Stimulated activated CD4-positive, alpha-beta T cell treated with anti-CD3 and anti-CD28 coated beads, Interleukin-15, amount 100 ng/mL, for 24 hours (primary cell): ENCODE measurements at places on chromosomes 3 and 15.

GRCh38 chr15:39699516-39700374 is 82.9 kb downstream of the FSIP1 start:
- DNase-seq = no peak

- DNase-seq = no peak
These were observed 218.4 kb downstream of the SOX2 start for GRCh38 chr3:181930105-181930504.

DNA sequence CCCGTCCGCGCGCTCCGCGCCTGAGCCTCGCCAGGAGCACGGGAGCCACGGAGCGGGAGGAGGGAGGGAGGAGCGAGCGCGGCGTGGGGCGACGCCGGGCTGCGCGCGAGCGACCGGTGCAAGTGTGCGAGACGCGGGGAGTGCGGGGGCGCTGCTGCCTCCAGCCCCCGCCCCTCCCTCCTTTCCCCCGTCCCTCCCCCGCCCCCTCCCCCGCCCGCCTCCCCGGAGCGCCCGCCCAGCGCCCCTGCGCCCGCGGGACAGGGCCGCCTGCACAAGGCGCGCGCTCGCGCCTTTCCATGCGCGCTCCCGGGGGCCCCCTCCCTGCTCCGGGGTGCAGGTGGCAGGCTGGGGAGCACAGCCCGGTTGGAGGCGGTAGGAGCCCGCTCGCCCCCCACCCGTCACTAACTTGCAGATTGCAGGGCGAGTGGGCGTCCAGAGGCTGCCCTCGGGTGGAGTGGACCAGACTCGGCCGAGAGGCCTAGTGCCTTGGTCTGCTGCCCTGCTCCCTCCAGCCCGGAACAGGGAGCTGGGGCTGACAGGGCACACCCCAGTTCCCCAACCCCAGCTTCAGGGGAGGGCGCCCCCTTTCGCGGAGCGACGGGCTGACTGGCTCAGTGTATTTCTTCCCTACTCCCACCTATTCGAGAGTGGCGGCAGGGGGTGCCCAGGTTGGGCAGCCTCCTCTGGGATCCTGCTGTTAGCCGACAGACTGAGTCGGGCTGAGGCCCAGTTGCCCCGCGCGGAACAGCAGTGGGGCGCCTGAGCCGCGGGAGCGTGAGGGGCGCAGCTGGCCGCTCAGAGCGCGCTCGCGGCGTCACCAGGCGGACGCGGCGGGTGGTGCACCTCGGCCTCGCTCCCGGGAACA is at the start of gene WNT7A:
TSS of gene WNT7A (minus strand) at position 126 of the 865 bp plus-strand sequence. CDS start 255 bp downstream, outside the sequence.
- DNase-seq = peak; percentile 78

DNA sequence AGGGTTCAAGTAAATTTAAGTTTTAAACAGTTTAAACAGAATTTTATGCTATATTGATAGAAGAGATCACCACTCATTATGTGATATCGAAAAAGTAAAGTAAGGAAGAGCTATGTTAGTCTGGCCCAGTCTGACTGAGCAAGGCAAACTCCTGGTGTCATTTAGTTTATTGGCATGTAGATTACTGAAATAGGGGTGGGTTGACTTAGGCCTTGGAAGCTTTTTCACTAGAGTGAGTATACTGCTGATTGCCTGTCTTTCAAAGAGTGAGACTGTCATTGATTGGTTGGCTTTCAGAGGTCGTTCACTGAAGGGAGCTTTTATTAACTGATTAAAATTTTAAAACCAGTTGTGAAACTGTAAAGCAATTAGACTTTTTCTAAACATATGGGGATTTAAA is 294.5 kb downstream of the NAALADL2 start:
- DNase-seq = no peak

- no peak for DNase-seq
These were observed 116.9 kb upstream of the EIF1B start for GRCh38 chr3:40192628-40193027.

- DNase-seq = no peak
These were observed 40.1 kb downstream of the TMEM44 start for GRCh38 chr3:194592798-194593752.

DNA sequence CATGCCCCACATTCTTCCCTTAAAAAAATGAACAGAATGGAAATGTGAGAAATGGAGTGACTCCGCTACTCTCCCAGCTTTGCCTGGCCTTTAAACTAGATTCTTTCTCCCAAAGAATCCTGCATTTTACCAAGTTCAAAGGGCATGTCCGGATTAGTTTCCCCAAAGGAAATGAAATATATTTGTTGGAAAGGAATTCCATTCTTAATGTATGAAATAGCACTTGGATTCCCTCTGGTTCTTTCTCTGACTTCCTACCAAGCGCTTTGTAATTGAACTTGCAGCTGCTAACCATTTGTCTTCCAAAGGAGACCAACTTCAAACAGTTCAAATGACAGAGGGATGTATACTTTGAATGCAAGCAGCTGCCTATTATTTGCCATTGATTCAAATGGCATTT is 18.9 kb downstream of the MAP2K1 start:
- DNase-seq = no peak

DNA sequence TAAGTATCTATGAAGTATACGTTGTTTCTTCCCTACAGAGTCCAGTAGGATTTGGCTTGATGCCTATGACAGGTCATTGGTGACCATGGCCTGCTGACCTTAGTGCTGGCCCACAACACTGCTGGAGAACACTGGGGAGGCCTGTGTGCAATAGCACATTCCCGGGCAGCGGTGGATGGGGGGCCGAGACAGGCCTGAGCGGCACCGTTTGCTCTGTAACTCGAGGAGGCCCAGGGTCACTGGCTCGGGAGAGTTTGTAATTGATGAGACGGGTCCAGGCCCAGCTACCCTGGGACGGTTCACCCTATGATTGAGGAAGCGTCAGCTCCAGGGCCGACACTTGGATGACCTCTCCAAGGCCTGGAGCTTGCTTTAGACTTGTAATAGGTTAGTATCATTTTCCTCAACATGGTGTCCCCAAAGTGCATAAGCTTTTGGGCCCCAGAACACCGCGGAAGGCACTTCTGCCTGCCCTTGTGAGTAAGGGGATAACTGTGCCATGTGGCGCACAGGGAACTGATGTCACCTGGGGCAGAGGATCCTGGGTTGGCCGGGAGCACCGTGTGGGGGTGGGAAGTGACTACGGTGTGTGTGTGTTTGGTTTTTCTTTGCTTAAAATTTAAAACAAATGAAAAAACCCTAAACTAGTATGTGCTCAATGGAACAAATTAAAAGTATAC is 12.0 kb downstream of the TRPM1 start:
- no peak for DNase-seq

GRCh38 chr3:50297896-50298725 is 1.1 kb downstream of the HYAL3 start:
- no peak for DNase-seq

- DNase-seq = no peak
These were observed 870 bp upstream of the CHAC1 start for GRCh38 chr15:40952301-40952900.

GRCh38 chr3:136787349-136787748 is 31.6 kb upstream of the SLC35G2 start:
- DNase-seq = peak; percentile 11

- no peak for DNase-seq
These were observed 193.8 kb downstream of the SCAPER start for GRCh38 chr15:76711351-76711827.

GRCh38 chr3:32419742-32420125 is 28.1 kb downstream of the CMTM7 start:
- no peak for DNase-seq

DNA sequence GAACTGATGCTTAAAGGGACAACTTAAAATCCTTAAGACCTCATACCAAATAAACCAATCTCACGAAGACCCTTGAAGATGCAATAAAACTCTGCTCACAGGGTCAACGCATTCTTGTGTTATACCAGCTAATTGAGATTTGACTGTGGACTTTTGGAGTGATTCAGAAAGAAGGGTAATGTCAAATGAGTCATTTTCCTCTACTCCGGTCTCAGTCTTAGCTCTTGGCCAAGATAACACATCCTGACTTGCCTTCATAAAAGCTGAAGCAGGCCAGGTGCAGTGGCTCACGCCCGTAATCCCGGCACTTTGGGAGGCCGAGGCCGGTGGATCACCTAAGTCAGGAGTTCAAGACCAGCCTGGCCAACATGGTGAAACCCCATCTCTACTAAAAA is 3.8 kb downstream of the PKM start:
- DNase-seq = peak; percentile 67

DNA sequence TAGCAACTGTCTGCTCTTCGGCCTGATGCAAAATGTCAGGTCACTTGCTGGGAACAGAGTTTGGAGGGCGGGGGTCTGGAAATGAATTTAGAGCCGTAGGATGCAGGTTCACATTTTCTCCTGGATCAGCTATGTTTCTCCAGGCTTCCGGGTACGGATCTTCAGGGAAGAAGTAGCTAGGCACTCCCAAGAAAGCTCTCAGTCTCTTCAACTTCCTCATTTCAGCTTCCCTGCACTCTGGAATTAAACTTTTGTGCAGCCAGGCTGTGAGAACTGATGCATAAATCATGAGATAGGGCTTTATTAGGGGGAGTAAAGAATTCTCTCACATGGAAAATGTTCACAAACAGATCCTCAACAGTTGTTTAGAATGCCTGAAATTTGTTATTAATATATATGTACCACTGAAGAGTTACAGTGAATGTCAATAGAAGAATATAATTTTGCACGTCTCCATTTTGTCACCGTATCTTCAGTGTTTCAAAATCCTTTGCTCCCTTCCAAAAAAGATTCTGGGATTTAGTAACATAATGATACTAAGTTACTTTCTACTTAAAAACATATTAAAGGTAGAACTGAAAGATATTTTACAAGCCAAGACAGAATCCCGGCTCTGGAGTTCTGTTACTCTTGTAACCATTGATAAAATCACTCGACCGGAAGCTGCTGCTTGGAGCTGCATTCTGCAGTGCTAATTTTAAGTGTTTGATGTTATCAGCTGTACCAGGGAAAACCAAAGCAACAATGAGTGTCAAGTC is 178.5 kb upstream of the P2RY1 start:
- DNase-seq = no peak

DNA sequence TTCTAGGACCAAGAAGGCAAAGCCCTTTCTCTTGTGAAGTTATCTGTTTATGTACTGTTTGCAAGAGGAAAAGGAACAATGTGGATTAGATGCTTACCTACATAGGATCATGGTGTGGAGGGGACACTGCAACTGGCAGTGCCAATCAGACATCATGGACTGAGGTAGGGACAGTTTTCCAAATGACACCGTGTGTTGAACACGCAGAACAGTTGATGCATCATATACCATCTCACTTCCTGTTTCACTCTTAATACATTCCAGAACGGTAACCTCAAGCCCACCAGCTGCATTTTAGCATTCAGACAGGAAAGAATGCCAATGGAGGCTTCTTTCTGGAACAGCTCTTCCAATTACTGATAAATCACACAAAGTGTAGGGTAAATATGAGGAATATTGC is 397.7 kb upstream of the LMCD1 start:
- no peak for DNase-seq

GRCh38 chr3:117278424-117279190 is 569.0 kb downstream of the TUSC7 start:
- DNase-seq = no peak

DNA sequence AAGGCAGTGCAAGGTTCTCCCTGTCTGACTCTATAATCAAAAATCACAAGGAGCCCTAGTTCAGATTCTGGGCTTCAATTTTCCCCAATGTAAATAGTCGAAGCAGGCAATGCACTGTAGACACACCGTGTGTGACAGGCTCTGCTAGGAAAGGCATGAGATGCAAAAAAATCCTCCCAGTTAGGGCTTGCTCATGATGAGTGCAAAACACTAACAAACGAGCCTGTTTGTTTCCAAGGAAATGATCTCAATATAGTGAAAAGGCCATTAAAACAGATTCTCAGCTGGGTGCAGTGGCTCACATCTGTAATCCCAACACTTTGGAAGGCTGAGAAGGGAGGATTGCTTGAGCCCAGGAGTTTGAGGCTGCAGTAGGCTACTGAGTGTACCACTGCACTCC is 55.7 kb downstream of the UMPS start:
- DNase-seq = no peak

DNA sequence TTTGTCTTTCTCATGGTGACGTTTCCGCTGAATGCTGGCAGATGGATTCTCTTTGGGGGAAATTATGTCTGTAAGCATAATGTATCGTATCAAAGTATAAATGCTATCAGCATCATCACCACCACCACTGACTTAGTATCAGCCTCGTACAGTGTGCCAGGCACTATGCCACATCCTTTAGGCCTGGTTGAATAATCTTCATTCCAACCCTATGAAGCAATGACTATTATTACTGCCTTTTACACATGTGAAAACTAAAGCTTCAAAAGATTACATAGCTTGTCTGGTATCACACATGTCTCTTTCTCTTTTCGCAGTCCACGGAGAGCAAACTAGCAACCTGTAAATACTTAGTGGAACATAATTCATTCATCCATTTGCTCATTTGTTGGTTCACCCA is 166.7 kb upstream of the PRICKLE2 start:
- no peak for DNase-seq

DNA sequence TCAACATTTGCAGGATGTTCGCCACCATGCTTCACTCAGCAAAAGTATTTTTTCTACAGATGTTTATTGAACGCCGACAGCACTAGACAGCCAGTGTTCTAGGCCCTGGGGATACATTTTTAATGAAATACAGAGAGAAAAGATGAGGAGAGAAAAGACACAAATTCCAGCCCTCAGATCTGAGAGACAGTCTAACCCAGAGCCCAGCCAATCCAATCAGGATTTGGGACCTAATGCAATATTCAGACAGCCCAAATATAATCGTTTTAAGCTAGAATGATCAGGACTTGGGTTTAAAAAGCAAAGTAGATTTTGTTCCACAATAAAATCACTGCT is 174.8 kb downstream of the SLCO3A1 start:
- DNase-seq = no peak

GRCh38 chr3:31439890-31440750 is 92.6 kb upstream of the STT3B start:
- DNase-seq = no peak

GRCh38 chr15:70650567-70651302 is 112.6 kb downstream of the UACA start:
- no peak for DNase-seq

DNA sequence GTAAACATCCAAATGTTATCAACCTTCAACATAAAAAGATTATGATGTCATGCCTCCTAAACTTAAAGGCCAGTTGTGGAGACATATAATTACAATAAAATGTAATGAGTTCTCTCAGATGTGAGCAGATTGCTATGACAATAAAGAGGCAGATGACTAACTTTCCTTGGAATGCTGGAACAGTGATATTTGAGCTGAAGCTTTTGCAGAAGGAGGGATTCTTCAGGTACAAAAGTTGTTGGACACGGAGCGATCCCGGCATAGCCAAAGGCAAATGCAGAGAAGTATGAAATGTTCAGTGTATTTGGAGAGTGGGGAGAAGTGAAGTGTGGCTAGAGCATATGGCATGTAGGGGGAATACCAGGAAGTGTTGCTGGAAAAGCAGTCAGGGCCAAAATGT is 520.1 kb downstream of the FGF12 start:
- DNase-seq = no peak

GRCh38 chr3:80215191-80215590 is 447.4 kb upstream of the ROBO1 start:
- DNase-seq = no peak
